SJSA1 (cell line): ENCODE measurements at places on chromosomes 6 and 20. TPM values are rescaled to one million over a fixed set of nuclear protein-coding genes. Genes with fewer than 3 reads are reported as not detected.
A peak's percentile ranks its signal among the peaks of the same experiment; 100 is the strongest.

GRCh38 chr6:25735261-25735660 lies 19.3 kb upstream of the SLC17A4 start:
- DNase-seq, result no peak

DNA sequence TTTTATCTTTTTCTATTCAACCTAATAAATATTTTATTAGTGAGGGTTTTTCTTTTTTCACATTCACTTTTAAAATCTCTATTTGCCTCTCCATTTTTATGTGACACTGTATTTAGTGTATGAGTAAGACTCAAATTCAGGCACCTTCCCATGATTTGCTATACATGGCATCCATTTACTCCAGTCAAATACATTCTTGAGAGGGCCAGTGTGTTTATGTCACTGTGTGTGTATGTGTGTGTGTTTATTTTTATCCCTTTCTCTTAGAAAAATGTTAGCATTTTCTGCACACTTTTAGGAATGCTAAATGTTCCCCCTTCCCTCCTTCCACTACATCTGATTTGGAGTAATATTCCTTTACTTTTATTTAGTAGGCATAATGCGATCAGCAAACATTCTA lies 290.0 kb downstream of the PACRG start:
- no peak for DNase-seq

The VWA7 gene
- total RNA-seq, result not detected in 2 replicates

- no peak for DNase-seq
Observed at GRCh38 chr6:140063021-140063399, 688.6 kb upstream of the CITED2 start.

DNA sequence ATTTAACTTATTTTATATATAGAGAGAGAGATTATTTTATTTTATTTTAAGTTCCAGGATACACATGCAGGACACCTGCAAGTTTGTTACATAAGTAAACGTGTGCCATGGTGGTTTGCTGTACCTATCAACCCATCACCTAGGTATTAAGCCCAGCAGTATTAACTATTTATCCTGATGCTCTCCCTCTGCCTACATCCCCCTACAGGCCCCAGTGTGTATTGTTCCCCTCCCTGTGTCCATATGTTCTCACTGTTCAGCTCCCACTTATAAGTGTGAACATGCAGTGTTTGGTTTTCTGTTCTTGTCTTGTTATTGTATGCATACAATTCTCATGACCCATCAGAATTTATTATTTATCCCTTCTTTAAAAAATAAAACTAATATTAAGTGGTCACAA lies 34.6 kb downstream of the FKBP1C start:
- no peak for DNase-seq

The IMPG1 gene
- not detected in 2 replicates for total RNA-seq

- DNase-seq, result peak; percentile 70
Observed at GRCh38 chr6:43628393-43629103, 516 bp downstream of the GTPBP2 start.

DNA sequence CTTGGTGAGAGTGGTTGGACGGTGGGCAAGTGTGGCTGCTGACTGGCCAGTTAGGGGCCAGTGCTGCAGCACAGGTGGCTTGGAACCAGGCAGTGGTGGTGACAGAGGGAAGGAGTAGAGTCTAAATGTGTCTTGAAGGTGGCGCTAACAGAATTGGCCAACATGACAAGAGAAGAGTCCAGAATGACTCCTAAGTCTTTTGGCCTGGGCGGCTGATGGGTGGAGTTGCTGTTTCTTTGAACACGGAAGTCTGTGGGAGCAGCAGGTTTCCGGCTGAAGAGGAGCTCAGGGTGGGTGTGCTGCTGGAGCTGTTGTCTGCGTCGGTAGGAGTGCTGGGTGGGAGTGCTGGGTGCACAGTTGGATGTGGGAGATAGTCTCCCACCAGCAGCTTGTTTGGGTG lies 10.1 kb downstream of the LSM14B start:
- DNase-seq, result no peak

The SIGLEC1 gene
- total RNA-seq, result not detected in 2 replicates

The OXT gene
- total RNA-seq, result not detected in 2 replicates

DNA sequence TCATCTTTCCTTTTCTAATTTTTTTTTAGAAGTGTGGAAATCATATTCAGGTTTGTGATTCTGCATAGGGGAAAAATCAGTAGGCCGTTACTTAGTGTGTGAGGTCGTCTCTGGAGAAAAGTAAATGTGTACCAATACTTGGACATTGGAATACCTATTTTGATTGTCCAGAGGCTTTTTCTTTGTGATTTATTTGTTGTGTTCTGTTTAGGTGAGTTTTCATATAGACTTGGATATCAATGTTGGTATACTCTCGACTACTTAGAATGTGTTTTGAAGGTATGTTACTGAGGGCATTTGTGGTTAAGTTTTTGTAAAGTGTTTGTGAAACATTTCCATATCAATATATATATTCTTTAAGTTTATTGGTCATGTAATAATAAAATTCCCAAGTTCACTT lies 2.3 kb downstream of the CD2AP start:
- no peak for DNase-seq

- DNase-seq, result no peak
Observed at GRCh38 chr6:71114986-71115385, 158.1 kb upstream of the B3GAT2 start.

The SLC17A1 gene
- total RNA-seq, result not detected in 2 replicates

The C20orf144 gene
- total RNA-seq, result 0.18 TPM in 1 of 2 replicates, not detected in the other

The TNFRSF21 gene
- total RNA-seq, result 0.31 and 0.68 TPM in 2 replicates

- no peak for DNase-seq
Observed at GRCh38 chr6:161138543-161139303, 135.1 kb downstream of the AGPAT4 start.

The PHF10 gene
- 21.1 and 33.4 TPM in 2 replicates for total RNA-seq

- no peak for DNase-seq
Observed at GRCh38 chr6:166469426-166469961, 86.8 kb upstream of the MPC1 start.

DNA sequence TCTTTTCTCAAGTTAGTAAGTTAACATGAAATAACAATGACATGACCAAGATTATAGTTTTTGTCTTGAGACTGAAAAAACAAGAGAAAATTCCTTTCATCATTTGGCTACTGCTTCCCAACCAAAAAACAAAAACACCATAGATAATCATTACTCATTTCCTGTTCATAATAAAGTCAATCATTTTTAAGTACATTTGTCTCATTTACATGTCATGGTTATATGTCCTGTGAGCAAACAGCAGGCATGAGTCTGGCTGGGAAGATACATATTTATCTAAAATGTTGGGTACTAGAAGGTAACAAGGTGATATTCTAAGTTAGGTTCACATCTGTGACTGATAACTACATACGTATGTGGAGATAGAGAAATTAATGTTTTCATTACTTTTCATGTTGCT lies 180.5 kb downstream of the ISM1 start:
- DNase-seq, result no peak

DNA sequence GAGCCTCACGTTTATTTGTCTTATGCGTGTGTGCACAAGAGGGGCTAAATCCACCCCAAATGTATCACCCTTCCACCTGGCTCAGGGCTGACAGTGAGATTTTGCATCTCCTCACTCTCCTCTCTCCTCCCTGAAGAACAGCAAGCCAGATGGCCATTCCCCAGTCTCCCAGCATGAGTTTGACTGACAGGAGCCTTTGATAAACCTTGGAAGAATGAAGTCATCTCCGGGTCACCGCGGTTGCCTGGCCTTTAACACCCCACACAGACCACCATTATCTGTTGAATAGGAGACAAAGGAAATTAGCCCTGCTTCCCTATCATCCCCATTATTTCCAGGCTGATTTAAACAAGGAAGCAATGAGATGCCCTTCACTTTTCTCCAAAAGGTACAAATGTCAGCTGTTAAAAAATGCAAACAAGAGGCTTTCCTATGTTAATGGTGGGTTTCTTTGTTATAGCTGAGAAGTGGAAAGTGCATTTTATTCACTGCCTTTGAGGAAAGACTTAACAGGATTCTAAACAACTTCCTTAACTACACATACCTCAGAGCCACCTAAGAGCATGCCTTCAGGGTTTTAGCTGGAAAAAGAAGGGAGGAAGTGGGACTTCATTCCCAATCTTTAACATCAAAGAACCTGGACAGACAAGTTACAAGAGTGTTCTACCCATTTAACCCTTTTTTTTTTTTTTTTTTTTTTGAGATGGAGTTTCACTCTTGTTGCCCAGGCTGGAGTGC lies 524.8 kb upstream of the ID4 start:
- no peak for DNase-seq

The CHMP4B gene
- total RNA-seq, result 47.9 and 48.9 TPM in 2 replicates

The DDX27 gene
- 36.5 and 43.7 TPM in 2 replicates for total RNA-seq

The RAD21L1 gene
- total RNA-seq, result 0.19 and 0.29 TPM in 2 replicates

- no peak for DNase-seq
Observed at GRCh38 chr6:53944543-53944942, 149.7 kb downstream of the LRRC1 start.

The SNX5 gene
- total RNA-seq, result 114 and 129 TPM in 2 replicates

- DNase-seq, result no peak
Observed at GRCh38 chr20:22390543-22390903, 193.8 kb downstream of the FOXA2 start.

The XKR7 gene
- not detected in 2 replicates for total RNA-seq

GRCh38 chr20:1472556-1473245 lies 6.1 kb upstream of the NSFL1C start:
- no peak for DNase-seq

The MEP1A gene
- 0.08 and 1.0 TPM in 2 replicates for total RNA-seq

The HLA-DQA1 gene
- not detected in 2 replicates for total RNA-seq

- no peak for DNase-seq
Observed at GRCh38 chr20:9565910-9566550, 51.6 kb downstream of the LAMP5 start.

GRCh38 chr6:168496997-168497331 lies 56.0 kb downstream of the SMOC2 start:
- no peak for DNase-seq

DNA sequence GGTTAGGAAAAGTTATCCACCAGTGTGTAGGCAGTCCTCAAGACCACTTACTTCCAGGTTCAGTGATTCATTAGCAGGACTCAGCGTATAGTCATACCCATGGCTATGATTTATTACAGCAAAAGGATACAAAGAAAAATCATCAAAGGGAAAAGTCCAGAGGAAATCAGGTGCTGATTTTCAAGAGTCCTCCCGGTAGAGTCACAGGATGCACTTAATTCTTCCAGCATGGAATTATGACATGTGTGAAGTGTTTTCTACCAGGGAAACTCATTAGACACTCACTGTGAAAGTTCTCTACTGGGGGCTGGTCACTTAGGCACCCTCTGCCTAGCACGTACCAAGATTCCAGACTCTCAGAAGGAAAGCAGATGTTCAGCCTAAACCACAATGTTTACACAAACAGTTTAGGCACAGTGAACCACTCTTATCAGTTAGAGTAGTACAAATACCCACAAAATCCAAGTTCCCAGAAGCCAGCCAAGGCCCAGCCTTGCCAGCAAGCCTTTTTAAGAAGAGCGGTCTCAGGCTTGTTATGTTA lies 10.2 kb downstream of the WFDC3 start:
- DNase-seq, result no peak

GRCh38 chr6:17001188-17001587 lies 100.7 kb upstream of the STMND1 start:
- no peak for DNase-seq

The SNTA1 gene
- 41.8 and 44.4 TPM in 2 replicates for total RNA-seq

The ADGRF5 gene
- not detected in 2 replicates for total RNA-seq
